ENCODE measurements at places on chromosomes 7 and 10. TPM values are rescaled to one million over a fixed set of nuclear protein-coding genes. Genes with fewer than 3 reads are reported as not detected.

GRCh38 chr7:92967238-92967637 lies 130.9 kb upstream of the CDK6 start:
- no peak for DNase-seq

- no peak for DNase-seq
Measured at GRCh38 chr7:133668296-133669060, 415.6 kb downstream of the EXOC4 start.

- no peak for DNase-seq
Measured at GRCh38 chr10:52967806-52968795, 195.5 kb upstream of the MBL2 start.

- DNase-seq, result no peak
Measured at GRCh38 chr7:47045207-47046051, 536.5 kb downstream of the TNS3 start.

DNA sequence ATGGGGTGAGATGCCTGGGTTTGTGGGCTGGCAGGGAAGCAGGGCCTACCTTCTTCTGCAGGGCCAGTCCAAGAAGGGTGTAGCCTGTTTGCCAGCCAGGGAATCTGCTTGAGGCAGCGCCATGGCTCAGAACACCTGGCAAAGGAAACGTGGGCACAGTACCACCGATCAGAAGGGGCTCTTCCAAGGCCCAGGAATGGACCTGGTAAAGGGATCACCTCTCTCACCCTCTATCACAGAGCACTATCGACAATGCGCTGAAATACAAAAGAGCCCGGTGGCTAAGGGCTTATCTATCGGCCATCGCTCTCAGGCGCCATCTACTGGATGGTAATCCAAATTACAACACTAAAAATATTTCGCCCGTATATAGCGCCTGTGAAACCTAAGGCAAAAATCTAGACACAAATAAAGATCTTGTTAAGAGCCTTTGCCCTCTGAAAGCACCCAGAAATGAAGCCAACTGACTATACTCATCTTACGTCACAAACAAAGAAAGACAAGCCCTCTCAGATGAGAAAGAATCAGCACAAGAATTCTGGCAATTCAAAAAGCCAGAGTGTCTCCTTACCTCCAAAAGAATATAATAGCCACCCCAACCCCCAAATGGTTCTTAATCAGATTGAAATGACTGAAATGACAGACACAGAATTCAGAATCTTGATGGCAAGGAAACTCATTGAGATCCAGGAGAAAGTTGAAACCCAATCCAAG lies 217.8 kb upstream of the HPS1 start:
- no peak for DNase-seq

DNA sequence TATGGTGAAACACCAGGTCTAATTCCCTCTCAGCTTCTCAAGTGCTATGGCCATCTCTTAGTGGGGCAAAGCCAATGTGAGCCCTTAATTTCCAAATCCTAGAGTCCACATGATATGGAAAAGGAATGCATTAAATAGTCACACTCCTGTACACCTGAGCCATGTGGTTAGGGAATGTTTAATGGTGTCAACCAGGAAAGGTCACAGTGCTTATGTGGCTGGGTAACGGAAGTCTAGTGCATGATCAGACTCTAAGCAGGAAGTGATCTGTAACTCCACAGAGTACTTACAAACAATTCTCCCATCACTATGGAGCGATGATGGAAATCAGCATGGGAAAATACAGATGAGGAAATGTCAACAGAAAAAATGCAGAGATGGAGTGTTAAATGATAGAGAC lies 148.8 kb downstream of the MAGI2 start:
- no peak for DNase-seq

DNA sequence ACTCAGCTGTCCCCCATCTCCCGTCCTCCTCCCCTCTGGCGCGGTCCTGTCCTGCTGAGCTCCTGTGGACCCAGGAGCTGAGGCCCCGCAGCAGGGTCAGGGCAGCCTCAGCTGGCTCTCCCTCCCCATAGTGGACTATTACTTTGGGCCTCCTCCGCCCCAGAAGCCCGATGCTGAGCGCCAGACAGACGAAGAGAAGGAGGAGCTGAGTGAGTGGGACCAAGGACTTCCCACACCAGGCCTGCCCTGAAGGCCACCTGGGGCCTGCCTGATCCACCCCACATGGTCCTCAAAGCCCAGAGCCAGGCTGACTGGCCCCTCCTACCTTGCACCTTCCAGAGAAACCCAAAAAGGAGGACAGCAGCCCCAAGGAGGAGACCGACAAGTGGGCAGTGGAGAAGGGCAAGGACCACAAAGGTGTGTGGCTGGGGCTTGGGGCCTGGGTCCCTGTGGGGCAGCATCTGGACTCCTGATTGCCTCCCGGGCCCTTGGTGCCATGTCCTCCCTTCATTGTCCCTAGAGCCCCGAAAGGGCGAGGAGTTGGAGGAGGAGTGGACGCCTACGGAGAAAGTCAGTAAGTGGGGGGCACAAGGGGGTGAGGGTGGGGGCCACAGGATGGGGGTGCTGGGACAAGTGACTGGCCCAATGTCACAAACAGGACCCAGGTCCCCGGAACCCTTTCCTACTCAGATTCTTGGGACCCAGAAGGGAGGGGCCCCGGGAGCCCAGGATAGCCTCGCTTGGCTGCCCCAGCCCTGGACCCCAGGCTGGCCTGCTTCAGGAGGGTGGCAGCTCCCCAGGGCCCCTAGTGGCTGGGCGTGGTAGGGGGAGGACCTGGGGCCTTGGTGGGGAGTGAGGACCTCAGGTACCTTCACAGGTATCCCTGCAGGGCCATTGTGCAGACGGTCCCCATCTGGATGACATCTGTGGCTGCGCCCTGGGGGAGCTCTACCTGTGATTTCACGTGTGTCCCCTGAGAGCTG lies 4.9 kb downstream of the AEBP1 start:
- no peak for DNase-seq

GRCh38 chr7:92058040-92058439 lies 76.2 kb downstream of the CYP51A1 start:
- DNase-seq, result no peak

- no peak for DNase-seq
Measured at GRCh38 chr10:53786236-53786900, 1013.8 kb upstream of the MBL2 start.

DNA sequence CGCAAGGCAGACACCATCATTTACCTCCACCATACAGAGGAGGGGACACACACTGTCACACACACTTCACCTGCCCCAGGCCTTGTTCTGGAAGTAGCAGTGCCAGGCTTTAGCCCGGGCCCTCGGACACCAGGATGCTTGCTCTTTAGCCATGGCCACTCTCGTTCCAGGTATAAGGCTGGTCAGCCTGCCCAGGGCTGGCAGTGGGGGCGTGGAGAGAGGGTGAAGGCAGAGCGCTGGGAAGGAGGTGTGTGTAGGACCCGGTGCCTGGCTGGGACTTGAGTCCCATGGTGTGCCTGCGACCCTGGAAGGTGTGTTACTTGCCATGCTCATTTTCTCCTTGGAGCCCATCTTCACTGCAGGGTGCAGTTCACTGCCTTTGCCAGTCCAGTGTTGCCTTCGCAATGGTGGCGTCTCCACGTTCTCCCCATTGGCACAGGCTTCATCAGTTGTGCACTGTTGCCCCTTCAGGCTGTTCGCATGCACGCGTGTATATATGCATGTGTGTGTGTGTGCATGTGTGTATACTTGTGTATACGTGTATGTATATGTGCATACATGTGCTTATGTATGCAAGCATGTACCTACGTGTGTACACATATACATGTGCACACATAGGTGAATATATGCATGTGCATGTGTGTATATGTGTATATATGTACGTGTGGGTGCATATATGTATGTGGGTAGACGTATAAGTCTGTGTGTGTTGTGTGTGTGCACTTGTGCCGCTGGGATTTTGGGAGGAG lies 153.4 kb downstream of the CAMK1D start:
- DNase-seq, result no peak

DNA sequence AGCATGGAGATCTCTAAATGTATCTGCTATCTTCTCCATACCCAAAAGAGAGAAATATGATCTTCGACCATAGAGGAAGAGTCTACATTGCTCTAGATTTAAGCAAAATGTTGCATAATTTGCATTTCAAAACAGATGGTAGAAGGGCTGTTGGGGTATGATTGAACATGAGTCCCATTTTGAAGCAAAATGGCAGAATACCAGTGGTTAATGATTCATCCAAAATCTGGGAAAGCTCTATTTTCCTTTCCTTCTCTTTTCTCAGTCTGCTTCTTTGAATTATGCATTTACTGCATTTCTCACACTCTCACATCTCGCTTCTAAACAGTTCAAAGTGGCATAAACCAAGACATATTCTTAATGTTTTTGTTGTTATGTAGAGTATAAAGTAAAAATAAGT lies 178.5 kb downstream of the MACC1 start:
- no peak for DNase-seq

GRCh38 chr7:70728872-70729552 lies 402.9 kb upstream of the GALNT17 start:
- no peak for DNase-seq

GRCh38 chr7:14582010-14582409 lies 320.5 kb downstream of the DGKB start:
- no peak for DNase-seq

DNA sequence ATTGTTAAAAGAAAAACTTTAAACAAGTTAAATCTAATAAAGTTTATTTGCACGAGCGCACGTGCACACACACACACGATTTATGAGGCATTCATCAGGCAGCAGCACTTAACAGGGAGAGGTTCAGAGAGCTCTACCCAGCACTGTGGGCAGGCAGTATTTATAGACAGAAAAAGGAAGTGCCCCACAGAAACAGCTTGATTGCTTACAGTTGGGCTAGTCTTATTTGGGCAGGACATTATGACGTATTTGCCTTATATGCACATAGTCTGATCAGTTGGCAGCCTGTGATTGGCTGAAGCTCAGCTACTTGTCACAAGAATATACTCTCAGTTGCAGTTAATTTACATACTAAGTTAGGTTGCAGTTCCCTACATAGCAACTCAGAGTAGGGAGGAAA lies 1.2 kb upstream of the SDHAF3 start:
- DNase-seq, result no peak

GRCh38 chr7:155103839-155104238 lies 33.7 kb downstream of the HTR5A start:
- no peak for DNase-seq

- DNase-seq, result no peak
Measured at GRCh38 chr10:103490986-103491314, 2.6 kb upstream of the NEURL1 start.

- DNase-seq, result no peak
Measured at GRCh38 chr7:29418651-29419050, 145.0 kb upstream of the PRR15 start.

GRCh38 chr10:50381642-50382041 lies 130.3 kb upstream of the ASAH2 start:
- DNase-seq, result no peak

GRCh38 chr7:39413636-39414223 lies 152.5 kb upstream of the YAE1 start:
- no peak for DNase-seq

DNA sequence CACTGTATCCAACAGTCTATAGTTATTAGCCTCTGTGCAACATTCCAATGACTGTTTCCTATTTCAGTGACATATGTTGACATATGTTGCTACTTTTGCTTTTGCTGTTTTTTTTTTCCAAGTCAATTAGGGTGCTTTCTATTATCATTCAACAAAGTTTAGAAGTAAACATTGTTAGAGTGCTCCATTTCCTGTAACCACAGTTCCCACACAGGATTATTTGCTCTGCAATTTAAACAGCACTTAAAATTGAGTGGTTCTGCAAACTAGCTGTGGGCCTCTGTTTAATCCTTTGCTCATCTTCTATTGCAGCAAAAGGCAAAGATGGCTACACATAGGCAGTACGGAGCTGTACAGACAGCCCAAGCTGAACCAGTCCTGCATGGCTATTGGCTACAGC lies 46.5 kb upstream of the PTN start:
- no peak for DNase-seq

DNA sequence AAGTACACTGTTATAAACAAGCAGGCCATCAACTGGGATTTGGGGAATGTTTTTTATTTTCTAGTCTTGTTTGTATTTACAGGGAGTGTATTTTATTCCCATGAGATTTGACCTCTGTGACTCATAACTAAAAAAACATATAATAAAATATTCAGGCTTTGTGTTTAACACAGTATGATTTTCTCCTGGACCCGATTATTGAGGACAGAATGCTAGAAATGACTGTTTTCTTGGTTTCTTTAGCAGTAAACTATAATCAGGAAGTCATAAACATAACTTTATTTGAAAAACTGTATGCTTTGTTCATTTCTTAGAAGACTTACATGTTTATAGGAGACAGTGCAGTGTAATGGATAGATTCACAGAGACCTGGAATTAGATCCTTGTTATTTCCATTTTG lies 2.1 kb downstream of the NHLRC2 start:
- no peak for DNase-seq

- no peak for DNase-seq
Measured at GRCh38 chr7:38382684-38383083, 109.2 kb upstream of the TARP start.

DNA sequence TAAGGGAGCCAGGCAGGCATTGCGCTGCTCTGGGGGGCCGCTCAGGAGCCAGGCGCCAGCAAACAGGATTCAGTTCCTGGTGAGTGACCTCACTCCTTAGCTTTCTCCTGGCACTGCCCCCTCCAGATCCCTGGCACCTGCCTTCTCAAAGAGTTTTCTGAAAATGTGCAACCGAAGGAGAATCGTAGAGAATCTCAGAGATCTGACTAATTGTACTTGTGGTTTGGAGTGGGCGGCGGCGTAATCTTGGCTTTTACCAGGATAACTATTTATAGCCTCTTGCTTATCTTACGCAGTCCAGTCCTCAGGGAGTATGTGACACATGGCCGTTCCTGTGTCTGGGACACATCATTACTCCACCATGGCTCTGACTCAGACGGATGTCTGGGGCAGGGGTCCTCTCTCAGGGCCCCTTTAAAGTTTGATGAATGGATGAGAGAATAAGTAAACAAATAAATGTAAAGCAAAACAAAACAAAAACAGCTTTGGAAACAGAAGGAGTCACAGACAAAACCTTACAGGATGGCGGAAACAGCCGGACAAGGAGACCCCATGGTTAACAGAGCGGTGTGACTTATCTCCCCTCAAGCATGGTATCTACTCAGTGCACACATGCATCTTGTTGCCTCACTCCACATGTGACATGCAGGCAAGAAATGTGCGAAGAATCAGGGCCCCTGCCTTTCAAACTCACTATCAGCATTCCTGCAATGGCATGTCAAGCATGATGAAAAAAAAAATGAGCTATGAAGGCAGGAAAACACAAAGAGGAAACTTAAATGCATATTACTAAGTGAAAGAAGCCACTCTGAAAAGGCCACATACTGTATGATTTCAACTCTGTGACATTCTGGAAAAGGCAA lies 99.7 kb downstream of the TNS3 start:
- no peak for DNase-seq

The CPVL gene
- 13.4 TPM for total RNA-seq

The NT5C3A gene
- total RNA-seq, result 22.2 TPM

The GIMAP1 gene
- 9.0 TPM for total RNA-seq

The CYP26A1 gene
- total RNA-seq, result 2.3 TPM

The MEIG1 gene
- total RNA-seq, result not detected

The MAT1A gene
- 0.29 TPM for total RNA-seq

The CACNB2 gene
- 7.5 TPM for total RNA-seq

The GIMAP7 gene
- 9.4 TPM for total RNA-seq

The PLXDC2 gene
- total RNA-seq, result 101 TPM
